ENCODE measurements at places on chromosomes 16 and 17.

DNA sequence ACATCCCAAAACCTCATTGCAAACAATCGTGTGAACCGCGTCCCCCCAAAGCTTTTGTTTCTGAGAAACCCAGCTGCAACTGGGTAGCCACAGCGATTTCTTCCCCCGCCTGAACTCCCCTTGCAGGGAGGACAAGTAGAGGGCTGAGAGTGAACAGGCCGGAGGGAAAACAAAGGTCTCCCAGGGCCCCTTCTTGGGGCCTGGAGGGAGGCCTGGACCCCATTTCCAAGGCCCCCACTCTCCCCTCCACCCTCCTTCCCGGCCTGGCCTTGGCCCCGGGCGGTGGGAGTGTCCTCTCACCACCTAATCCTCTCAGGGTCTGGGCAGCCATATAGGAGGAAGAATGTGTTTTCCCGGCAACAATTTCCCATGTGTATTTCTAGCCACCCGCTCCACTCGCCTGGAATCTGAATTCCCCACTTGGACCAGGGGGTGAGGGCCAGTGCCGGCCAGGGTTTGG is 2.6 kb downstream of the GLIS2 start:
- no peak for ATAC-seq

DNA sequence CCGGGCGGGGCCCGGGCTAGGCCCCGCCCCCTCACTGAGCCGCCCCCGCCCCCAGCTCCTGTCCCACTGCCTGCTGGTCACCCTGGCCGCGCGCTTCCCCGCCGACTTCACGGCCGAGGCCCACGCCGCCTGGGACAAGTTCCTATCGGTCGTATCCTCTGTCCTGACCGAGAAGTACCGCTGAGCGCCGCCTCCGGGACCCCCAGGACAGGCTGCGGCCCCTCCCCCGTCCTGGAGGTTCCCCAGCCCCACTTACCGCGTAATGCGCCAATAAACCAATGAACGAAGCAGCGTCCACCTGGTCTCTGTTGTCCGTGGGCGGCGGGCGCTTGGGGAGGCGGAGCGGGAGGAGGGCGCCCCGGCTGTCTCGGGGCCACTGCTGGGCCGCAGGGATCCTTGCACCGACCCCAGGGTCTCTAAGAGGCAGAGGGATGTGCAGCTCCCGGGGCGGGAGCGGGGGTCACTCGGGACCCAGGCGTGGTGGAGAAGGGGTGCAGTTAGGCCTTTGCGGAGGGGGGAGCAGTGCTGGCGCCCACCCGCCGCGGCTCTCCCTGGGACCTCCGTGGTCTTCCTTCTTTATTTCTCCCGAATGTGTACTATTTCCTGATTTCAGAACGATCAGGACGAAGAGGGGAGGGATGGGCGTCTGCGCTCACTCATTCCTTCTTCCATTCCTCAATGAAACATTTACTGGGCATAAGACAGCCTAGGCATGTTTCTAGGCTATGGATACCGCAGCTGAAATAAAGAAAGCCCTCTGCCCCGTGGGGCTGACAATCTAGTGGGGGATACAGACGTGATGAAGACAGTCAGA is 2.0 kb downstream of the HBZ start:
- peak; percentile 70 for ATAC-seq

DNA sequence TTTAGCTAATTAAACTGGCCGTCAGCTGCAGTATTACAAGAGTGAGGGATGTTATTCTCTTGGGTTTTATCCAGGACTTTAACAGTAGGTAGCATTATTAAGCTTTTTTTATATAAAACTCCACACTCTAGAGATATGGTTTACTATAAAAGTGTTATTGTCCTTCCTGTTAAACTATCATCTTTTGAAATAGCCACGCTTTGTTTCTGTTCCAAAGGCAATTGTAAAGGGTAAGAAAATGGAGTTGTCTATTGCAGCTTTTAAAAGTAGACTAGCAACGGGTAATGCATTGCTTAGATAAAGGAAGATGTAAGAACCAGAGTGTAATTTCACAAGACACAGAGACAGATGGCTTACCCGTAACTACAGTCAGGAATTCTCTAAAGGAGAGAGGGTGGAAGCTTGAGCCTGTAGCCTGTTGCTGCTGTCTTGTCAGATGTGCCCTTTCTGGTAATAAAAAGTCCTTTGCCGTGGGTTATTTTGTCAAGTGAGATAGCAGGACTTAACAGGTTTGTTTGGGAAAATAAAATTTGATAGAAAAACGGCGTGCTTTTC is 56.4 kb downstream of the WWOX start:
- no peak for ATAC-seq

DNA sequence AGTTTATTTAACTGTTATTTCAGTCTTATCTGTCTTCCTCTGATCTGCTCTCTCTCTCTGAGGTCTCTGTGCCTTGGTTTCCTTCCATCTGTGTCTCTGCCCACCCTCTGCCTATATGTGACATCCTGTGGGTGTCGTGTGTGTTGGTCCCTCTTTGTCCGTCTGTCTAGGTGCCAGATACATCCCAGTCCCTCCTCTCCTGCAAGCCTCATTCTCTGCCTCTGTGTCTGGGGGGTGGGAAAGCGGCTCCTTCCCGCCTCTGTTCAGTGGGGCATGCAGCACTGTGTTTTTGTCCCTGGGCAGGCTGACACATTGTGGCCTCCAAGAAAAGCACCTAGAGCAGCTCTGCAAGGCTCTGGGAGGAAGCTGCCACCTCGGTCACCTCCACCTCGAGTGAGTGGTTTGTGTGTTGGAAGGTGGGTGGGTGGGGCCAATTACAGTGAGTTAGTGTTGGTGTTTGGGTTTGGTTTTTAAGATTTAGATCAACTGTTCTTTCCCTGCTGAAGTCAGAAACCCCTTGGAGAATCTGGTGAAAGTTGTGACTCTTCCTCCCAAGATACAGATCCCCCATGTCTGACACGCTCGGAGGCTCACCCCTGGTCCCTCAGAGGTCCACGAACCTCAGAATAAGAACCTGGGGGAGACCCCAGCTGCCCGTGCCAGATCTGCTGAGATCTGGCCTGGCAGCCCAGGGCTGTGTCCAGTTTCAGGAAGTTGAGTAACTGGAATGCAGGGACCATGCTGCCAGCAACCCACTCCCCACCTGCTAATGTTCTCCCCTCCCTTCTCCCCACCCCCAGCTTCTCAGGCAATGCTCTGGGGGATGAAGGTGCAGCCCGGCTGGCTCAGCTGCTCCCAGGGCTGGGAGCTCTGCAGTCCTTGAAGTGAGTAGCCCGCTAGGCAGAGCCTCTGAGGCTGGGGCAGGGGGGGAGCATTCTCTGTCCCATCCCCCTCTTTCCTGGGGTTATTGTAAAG is 50.9 kb upstream of the CPNE2 start:
- no peak for ATAC-seq

DNA sequence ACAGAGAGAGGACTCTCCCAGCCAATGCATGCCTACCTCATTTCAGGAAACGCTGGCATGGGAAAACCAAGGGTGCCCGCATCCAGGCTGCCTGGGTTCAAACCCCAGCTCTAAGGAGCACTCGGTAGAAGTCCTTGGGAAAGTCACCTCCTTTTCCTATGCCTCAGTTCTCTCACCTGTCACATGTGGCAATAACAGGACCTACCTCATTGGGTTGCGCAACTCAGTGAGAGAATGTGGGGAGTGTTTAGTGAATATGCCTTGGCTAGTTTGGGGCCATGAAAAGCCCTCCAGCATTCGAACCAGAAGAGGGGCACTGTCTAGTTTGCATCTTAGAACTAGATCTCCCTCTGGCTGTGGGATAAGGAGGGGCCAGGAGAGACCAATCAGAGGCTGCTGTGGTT is 9.0 kb upstream of the NXPH3 start:
- ATAC-seq = no peak

DNA sequence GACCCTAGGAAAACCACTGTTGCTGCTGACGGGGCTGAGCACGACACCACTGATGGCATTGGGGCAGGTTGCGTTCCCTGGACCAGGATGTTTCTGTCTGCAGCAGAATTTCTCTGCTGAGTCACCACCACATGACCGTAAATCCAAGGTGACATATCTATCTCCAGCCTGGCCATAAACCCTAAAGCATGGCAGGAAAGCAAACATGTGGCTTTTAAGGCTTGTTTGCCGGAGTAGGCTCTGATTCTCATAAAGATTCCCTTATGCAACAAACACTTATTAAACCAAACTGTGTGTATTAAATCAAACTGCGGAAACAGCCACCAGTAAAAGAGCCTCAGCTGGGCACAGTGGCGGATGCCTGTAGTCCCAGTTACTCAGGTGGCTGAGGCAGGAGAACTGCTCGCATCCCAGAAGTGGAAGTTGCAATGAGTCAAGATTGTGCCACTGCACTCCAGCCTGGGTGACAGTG is 17.3 kb downstream of the MPHOSPH6 start:
- ATAC-seq = no peak

- ATAC-seq = no peak
These were observed 189.3 kb upstream of the TNRC6C start for GRCh38 chr17:77769215-77769614.

GRCh38 chr17:42428141-42428944 is 5.3 kb upstream of the CAVIN1 start:
- peak; percentile 95 for ATAC-seq

DNA sequence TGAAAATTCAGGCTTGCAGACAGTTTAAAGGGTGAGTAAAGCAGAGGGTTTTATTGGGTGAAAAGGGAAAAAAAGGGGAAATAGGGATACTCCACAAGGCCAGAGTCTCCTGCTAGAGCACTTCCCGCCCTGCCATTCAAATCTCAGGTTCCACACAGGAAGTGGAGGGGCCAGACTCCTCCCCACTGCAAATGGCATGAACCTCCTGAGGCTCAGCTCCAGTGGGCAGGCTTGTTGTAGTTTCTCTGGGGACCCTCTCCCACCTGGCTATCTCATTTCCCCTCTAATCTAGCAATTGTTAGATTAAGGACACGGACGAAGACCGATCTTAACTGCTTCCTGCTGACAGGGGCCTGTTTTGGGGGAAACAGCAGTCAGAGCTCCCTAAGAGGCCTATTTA is 43.4 kb downstream of the TAOK1 start:
- ATAC-seq = no peak

- ATAC-seq = peak; percentile 40
These were observed 689.5 kb upstream of the RBFOX1 start for GRCh38 chr16:6643080-6643686.

DNA sequence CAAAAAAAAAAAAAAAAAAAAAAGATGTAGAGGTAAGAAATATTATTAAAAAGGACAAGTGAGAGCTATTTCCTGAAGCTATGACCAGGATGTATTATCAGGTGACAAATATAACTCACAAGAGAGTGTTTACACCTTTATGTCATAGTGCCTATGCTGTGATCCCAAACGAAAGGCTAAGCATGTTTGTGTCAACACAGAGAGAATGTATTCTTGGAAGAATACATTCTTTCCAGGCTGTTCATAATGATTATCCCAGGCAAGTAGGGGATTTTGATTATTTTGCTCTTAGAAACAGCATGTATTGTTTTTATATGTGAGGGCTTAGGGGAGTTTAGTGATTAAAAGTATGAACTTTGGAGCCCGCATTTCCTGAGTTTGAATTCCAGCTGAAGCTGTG is 175.0 kb downstream of the SPECC1 start:
- no peak for ATAC-seq

DNA sequence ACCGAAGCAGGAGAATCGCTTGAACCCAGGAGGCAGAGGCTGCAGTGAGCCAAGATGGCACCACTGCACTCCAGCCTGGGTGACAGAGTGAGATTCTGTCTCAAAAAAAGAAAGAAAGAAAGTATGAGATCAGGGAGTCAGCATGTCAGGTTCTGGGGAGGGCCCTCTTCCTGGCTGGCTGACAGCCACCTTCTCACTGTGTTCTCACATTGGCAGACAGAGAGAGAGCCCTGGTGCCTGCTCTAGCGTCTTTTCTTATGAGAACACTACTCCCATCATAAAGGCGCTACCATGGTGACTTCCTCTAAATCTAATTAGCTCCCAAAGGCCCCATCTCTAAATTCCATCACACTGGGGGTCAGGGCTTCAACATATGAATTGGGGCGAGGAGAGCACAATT is 27.6 kb upstream of the RBBP6 start:
- no peak for ATAC-seq

DNA sequence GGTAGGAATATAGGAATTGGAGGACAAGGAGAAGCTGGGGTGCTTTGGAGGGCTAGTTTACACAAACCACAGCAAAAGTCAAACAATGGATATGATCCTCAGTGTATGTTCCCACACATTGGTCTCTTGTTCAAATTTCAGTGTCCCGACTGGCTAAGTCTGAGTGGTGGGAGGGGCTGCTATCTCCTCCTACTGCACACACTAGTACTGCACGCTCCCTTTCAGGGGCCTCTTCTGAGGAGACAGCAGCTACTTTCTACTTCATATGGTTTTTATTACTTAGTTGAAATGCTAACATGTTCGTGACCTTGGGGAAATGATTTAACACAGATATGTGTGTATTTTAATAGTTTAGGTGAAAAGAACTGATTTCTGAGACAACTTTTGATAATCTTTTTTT is 18.8 kb upstream of the KRT10 start:
- no peak for ATAC-seq
